ENCODE measurements at places on chromosomes 4 and X. TPM values are rescaled to one million over a fixed set of nuclear protein-coding genes. Genes with fewer than 3 reads are reported as not detected.

EPGN gene
- total RNA-seq = not detected

PLAC8 gene
- 16.9 TPM for total RNA-seq

GPC3 gene
- total RNA-seq = 0.14 TPM

SYP gene
- total RNA-seq = 5.4 TPM

SSX2B gene
- total RNA-seq = not detected

CPZ gene
- total RNA-seq = not detected

FAM47E gene
- total RNA-seq = not detected

NRK gene
- total RNA-seq = not detected

MAGEB2 gene
- not detected for total RNA-seq

NPNT gene
- not detected for total RNA-seq

MUC7 gene
- not detected for total RNA-seq

H2BW2 gene
- total RNA-seq = not detected

PITX2 gene
- total RNA-seq = not detected

NDST4 gene
- not detected for total RNA-seq

STPG2 gene
- total RNA-seq = not detected

GJB1 gene
- not detected for total RNA-seq

CDK16 gene
- 68.8 TPM for total RNA-seq

FGFRL1 gene
- total RNA-seq = 12.2 TPM

SOD3 gene
- not detected for total RNA-seq

GIMD1 gene
- total RNA-seq = not detected

WAS gene
- 95.2 TPM for total RNA-seq

HSFX2 gene
- 0.29 TPM for total RNA-seq

BEX5 gene
- total RNA-seq = 8.4 TPM

ZNF182 gene
- total RNA-seq = 6.5 TPM

AFF2 gene
- 0.45 TPM for total RNA-seq

DCAF4L1 gene
- 0.17 TPM for total RNA-seq

RASSF6 gene
- not detected for total RNA-seq
